ENCODE measurements at places on chromosomes 11 and 22. TPM values are rescaled to one million over a fixed set of nuclear protein-coding genes. Genes with fewer than 3 reads are reported as not detected.

The SLC22A25 gene
- not detected for total RNA-seq

The PGA4 gene
- not detected for total RNA-seq

The C11orf97 gene
- not detected for total RNA-seq

The CYP2D6 gene
- total RNA-seq, result 2.7 TPM

The TMEM25 gene
- total RNA-seq, result 0.89 TPM

The IGHMBP2 gene
- 15.6 TPM for total RNA-seq

The C11orf42 gene
- not detected for total RNA-seq

The APOA4 gene
- total RNA-seq, result not detected

The FOLR2 gene
- not detected for total RNA-seq

The PAMR1 gene
- total RNA-seq, result not detected

DNA sequence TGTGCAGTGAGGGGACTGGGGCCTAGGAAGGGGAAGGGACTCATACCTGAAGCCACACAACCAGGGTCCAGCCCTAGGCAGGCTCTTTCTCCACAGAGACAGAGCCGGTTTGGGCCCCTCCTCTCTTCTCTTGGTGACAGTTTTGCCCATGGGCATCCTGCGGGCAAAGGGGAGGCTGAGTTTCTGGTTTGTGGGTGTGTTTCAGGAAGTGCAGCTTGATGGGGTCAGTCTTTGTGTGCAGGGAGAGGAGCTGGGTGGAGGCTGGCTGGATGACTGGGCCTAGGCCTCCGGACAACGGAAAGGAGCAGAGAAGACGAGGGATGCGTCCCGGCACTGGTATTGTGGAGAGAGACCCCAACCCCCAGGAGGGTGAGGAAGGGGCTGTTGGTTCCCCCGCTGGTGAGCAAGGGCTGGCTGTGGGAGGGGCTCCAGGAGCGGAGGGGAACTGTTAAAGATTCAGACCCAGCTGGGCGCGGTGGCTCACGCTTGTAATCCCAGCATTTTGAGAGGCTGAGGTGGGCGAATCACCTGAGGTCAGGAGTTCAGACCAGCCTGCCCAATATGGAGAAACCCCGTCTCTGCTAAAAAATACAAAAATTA lies 23.4 kb upstream of the CELSR1 start:
- no peak for DNase-seq

GRCh38 chr11:122666743-122667142 lies 11.2 kb downstream of the UBASH3B start:
- no peak for DNase-seq

DNA sequence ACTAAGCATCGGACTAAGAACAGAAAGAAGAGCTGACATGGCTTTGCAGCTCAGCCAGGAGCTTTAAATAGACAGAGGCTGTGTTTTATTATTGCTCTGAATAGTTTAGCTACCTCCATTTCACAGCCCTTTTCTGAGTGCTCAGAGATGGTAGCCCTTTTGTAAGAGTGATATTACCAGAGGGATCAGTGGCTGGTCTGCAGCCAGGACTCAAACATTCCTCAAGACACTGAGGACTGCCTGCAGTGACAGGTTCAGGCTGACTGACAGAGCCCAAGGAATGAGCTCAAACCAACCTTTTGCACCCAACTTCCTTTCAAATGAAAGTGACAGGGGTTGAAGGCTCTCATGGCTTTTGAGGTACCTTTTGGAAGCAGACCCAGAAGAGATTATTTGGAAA lies 189.0 kb downstream of the DDX10 start:
- peak; percentile 28 for DNase-seq

- DNase-seq, result no peak
Measured at GRCh38 chr22:34903416-34903815, 162.5 kb upstream of the ISX start.

GRCh38 chr11:73746701-73747100 lies 14.2 kb downstream of the RAB6A start:
- DNase-seq, result no peak

DNA sequence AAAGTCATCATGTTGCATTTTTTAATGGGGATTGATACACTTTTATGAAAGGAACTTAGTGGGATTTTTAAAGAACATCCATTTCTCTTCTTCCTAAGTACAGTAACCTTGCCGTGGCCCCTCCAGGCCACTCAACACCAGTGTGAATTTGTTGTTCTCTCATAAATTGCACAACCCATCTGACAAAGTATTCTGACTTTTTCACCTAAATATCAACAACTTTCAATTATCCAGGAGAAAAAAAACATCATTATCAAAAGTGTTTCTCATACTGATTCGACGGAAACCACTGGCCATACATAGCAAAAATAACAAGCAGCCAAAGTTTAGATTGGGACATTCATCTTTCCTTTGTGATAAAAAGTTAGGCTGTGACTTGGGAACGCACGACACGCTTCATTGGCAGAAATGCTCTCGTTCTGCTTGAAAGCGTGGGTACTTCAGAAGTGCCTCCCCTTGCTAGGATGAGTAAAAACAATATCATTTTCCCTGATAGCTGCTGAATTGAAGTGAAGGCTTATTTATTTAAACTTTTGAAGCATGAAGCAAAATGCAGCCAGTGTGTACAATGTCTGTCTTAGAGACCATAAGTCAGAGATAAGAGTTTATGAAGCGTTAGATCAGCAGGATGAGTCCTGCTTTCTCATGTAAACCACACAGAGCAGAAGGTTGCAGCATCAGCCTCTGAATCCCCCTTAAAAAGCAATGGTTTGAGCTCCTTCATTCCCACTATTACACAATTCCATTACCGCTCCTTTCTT lies 20.6 kb upstream of the EIF3M start:
- no peak for DNase-seq

DNA sequence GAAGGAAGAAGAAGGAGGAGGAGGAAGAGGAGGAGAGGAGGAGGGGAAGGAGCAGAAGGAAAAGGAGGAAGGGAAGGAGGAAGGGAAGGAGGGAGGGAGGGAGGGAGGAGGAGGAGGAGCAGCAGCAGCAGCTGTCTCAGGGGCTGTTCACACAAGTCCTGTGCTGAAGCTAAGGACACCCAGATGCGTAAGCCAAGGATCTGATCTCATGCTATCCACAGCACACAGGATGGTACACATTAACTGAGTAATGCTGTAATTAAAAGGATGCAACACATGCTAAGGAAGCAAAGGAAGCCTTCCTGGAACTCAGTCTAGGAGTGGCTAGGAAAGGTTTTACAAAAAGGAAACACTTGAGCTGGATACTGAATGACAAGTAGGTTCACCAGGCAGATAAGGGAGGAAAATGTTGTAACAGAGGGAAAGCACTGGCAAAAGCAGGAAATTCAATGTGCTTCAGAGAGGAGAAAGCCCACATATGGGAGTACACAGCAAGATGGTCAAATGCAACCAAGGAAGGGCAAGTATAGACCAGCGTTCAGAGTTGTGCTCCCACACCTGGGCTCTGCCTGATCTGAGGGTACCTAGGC lies 32.0 kb downstream of the TRIM66 start:
- no peak for DNase-seq

- DNase-seq, result peak; percentile 21
Measured at GRCh38 chr11:63682066-63683021, 1.0 kb downstream of the RTN3 start.

- DNase-seq, result no peak
Measured at GRCh38 chr11:66317723-66318599, 1.1 kb upstream of the CD248 start.

DNA sequence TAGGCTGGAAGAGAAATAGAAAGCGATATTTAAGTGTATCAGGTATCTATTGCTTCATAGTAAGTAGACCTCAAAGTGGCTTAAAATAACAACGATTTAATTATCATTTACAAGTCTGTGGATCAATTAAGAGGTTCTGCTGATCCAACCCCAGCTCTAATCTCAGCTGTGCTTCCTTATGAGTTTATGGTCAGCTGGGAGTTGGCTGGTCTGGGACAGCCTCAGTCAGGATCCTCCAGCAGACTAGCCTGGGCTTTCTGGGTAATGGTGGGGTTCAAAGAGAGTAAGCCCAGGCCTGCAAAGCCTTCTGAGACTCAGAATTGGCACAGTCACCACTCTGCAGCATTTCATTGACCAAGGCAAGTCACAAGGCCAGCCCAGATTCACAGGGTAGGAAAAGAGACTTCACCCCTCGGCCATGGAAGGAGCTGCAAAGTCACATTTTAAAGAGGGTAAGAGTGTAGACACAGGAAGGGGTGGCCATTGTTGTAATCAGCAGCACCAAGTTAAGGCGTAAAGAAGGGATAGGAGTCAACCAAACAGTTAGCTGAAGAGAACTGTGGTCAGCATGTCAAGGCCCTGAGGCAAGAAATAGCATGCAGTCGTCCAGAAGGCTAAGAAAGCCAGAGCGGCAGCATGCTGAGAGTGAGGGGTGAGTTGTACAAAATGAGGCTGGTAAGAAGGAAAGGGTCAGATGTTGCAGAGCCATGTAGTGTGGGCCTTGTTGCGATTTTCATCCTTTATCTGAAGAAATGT lies 168.2 kb downstream of the ETS1 start:
- no peak for DNase-seq

DNA sequence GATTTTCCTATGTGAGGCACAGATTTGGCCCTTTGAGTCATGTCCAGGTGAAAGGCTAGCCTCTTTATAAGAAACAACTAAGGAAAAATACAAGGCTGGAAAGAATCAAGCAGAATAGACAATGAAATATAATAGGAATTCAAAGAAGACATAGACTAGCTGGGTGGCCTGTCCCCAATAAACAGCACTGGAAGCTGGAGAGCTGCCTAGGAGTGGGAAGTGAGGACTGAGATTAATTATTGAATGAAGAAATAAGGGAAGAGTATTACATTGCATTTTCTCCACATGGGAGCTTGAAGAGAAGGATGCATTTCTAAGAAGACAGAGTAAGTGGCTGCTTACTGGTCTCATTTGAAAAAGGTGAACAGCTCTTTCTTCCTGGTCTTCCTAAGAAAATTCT lies 100.0 kb downstream of the CCDC34 start:
- DNase-seq, result no peak

GRCh38 chr11:78291503-78292108 lies 102.9 kb downstream of the USP35 start:
- DNase-seq, result no peak

- no peak for DNase-seq
Measured at GRCh38 chr11:126587541-126587940, 232.1 kb downstream of the ST3GAL4 start.

DNA sequence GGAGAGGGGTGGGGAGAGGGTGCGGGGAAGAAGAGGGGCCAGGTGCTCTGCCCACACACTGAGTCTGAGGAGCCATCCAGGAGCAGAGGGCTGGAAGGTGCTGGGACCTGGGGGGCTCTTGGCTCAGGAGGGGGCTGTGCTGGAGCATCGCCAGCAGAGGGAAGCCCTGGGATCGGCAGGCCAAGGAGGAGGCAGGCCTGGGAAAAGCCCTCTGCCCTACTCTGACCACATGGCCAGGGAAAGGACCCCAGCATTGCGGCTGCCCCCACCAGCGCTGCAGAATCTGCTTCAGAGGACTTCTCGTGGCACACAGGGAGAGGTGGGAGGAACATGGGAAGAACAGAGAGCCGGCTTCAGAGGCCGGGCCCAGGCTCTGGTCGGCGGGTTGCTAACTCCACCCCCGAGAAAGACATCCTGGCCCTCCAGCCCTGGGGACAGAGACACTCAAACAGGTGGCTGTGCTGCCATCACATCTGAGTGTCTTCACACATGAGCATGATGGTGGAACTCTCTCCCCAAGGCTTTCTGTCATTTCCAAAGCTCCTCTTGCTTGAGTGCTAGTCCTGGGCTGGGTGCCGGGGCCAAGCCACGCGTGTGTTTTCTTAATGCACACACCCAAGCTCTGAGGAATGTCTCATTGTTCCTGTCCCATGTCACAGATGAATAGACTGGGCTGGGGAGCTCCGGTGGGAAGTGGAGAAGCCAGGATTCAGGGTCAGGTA lies 1378.0 kb downstream of the BRD1 start:
- no peak for DNase-seq

DNA sequence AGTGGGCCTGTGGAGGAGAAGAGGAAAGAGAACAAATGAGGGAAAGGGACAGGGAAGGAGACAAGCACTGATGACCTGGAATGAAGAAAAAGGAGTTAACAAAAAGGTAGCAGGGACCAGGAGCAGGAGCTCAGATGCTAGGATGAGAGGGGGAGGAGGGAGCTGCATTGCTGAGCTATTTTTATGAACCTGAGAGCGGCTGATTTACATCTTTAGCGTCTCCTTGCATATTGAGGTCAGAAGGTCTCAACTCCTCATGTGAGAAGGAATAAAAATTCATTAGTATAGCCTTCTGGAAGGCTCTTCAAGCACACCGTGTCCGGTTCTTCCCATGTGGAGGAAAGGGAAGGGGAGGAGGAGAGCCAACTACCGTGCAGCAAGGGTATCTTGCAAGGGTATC lies 33.1 kb upstream of the LRRC55 start:
- DNase-seq, result no peak

DNA sequence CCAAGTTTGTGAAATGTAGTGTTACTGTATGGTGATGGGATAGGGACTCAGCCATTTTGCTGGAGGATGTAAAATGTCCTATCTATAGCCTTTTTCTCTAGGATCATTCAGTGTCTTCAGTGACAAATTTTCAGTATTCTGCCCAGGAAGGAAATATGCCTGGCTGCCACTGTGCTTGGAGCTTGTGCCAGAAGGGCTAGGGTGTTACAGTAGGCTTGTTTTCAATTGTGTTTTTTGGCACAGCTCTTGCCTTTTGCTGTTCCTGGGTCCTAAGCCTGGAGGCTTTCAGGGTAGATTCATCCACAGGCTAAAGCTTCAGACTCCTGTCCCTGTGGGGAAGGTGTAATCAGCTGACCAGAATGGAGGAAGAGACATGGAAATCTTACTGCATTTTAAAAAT lies 22.0 kb upstream of the PHOX2A start:
- DNase-seq, result peak; percentile 39

GRCh38 chr11:87358461-87358860 lies 320.7 kb downstream of the TMEM135 start:
- DNase-seq, result no peak

All from MG63 (cell line).